Vagina (tissue), 2 donors: ENCODE measurements at places on chromosomes 1 and 21.

DNA sequence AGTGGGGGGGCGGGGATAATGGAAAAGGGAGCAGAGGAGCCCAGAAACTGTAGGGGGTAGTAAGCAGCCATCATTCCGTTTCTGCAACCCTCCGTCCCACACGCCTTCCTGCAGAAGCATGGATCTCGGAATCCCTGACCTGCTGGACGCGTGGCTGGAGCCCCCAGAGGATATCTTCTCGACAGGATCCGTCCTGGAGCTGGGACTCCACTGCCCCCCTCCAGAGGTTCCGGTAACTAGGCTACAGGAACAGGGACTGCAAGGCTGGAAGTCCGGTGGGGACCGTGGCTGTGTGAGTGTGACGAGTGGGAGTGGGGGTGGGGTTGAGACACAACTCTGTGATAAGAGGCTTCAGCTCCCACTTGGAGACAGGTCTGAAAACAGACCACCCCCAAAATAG is 706 bp downstream of the CREB3L4 start:
- DNase-seq = no peak

- no peak for DNase-seq
Observed at GRCh38 chr1:106912131-106912530, 144.3 kb upstream of the PRMT6 start.

GRCh38 chr1:168112673-168113305 is 23.9 kb downstream of the GPR161 start:
- DNase-seq = no peak

DNA sequence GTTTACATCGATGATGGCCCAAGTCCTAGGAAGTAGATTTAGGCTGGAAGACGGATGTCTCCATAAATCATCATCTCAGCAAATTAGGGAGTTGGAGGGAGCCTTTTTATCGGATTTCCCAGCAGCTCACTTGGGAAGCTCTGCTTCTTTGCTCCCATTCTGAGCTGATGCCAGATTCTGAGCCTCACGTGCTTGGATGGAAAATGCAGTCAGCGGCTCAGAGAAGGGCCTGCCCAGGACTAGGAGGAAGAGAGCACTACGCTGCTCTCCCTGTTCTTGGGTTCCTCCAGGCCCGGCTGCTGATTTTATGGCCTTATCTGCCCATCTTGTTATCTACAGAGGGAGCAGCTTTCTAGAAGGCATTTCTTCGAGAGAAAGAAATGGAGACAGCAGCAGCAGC is 42.0 kb downstream of the UBIAD1 start:
- DNase-seq = no peak

GRCh38 chr1:62386351-62387121 is 50.3 kb upstream of the USP1 start:
- DNase-seq = no peak

DNA sequence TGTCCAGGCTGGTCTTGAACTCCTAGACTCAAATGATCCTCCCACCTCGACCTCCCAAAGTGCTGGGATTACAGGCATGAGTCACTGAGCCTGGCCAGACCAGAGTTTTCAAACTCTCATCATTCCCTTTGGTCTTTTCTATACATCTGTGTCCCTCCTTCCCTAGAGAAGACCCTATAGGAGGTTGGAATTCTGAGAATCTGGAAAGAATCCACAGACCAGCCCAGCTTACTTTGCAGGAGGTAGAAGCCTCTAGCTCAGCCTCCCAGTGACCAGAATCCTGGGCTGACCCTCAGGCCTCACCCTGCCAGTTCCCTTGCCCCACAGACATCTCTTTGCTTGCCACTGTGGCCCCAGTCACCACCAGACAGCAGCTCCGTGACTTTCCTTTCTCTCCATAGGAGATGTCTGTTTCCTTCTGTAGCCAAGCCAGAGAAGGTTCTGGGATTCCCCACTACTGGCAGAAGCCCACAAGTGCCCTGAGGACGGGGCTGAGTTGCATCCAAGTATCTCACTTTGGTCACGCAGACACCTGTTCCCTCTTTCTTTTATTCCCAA is 34.7 kb upstream of the KHDRBS1 start:
- no peak for DNase-seq

- no peak for DNase-seq
Observed at GRCh38 chr1:230985711-230986110, 6.8 kb downstream of the ARV1 start.

DNA sequence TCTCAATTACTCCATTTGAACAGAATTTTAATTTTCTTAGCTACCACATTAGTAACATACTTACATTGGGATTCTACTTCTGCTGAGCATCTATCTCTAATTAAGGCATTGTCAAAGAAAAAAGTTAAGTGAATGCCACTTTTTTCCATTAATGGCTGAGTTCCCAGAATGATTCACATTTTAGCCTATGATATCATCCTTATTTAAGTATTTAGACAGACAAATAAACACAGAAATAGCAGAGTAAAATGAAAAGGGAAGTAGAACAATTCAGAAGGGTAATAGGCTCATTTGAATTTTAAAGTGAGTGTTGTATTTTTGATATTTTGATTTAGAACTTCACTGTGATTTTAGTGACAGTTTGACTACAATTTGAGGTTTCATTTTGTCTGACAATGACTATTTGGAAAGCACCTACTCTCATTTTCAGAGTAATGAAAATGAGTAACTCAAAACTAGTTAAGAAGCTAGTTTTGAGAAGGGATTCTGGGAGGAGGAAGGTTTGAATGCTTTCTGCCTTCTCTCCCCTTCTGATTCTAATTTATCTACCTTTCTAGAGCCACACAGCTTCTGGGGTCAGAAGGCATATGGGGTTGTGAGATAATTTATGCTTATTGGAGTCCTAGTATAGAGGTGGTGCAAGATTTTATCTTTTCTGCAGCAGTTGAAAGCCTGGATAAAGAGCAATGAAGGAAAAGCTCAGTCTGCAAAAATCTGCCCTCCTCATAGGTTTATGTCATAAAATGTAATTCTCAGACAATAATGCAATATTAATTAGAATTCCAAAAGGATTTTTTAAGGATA is 15.5 kb downstream of the LYPLAL1 start:
- DNase-seq = no peak

GRCh38 chr1:76786222-76786621 is 81.1 kb upstream of the ST6GALNAC5 start:
- DNase-seq = no peak

DNA sequence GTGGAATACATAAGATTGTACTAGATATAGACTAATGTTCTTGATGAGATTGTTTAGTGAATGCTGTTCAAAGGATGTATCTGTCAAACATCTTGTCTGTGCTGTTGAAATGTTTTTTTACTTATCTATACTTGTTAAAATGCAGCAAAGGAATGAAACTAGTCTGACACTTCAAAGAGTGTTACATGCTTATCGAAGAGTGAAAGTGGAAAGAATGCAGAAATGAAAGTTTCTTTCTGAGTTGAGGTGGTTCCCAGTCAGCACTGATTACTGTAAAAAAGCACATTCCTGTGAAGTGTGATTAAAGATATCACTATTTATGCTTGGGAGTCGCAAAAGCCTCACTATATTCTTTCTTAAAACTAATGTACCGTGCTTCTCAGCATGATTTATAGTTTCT is 1225.2 kb downstream of the NCAM2 start:
- no peak for DNase-seq

GRCh38 chr21:42863504-42863870 is 15.9 kb downstream of the WDR4 start:
- DNase-seq = no peak

GRCh38 chr1:94416901-94417727 is 1.1 kb upstream of the ABCD3 start:
- no peak for DNase-seq

DNA sequence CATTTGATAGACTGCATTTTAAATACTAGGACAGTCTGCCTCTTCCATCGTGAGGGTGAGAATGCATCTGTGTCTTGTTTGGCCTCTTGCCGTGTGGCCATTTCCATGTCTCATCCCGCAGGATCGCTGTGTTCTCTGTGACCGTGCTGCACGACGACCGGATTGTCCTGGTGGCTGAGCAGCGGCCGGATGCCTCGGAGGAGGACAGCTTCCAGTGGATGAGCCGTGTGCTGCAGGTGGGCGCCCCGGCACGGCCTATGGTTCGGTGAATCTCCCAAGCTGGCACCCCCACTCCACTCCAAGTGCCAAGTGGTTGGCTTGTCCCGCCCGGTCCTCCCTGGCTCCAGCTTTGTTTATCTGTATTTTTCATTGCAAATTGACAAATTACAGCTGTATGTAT is 55.2 kb downstream of the S100B start:
- no peak for DNase-seq

GRCh38 chr21:45992301-45993209 is 11.0 kb downstream of the COL6A1 start:
- DNase-seq = peak; percentile 83

DNA sequence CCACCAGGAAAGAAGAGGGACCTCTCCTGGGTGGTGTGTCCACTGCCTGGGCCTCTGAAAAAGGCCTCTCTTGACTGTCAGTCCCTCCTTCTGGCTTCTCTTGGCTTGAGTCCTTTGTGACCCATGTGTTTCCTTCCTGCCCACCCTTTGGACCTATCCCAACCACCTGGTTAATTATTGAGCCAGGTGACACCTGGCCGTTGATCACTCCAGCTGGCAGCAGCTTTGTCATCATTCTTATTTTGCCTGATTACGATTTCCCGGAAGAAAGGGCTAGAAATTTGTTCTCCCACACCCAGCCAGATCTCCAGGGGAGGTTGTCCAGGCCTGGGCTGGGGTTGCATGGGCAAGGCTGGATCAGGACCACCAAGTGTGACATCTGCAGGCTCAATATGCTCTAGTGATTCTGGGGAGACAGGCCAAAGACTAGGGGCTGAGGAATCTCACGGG is 24.8 kb downstream of the CSF1 start:
- DNase-seq = no peak

DNA sequence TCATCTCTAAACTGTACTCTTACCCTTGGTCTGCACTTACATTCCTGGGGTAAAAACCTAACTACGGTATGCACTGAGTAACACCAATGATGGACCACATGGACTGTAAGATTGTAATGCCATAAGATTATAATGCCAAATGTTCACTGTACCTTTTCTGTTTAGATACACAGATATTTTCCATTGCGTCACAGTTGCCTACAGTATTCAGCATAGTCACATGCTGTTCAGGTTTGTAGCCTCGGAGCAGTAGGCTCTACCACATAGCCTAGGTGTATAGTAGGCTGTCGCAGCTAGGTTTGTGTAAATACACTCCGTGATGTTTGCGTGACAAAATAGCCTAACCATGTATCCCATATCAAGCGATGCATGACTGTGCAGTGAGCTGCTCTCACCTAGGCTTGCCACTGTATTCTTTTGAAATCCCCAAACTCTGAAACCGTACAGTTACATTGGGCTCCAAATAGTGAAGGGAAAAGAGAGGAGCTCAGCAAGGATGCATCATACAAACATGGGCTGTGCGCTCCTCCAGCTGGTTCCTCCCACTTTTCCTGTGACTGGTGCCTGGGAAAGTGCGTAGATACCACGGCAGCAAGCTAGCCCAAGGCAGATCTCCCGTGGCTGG is 35.2 kb downstream of the CFAP57 start:
- no peak for DNase-seq

- no peak for DNase-seq
Observed at GRCh38 chr1:61490924-61491323, 234.0 kb downstream of the TM2D1 start.

DNA sequence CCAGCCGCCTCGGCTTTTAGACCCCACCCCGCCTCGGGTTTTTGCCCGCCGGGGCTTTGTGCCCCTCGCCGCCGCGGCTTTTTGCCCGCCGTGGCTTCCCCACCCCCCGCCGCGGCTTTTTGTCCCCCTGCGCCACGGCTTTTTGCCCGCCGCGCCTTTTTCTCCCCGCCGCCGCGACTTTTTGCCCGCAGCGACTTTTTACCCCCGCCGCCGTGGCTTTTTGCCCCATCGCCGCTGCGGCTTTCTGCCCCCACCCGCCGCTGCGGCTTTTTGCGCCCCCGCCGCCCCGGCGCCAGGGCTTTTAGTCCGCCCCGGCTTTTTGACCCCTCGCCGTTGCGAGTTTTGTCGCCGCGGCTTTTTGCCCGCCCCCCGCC is 474.4 kb downstream of the FAM72C start:
- DNase-seq = no peak

DNA sequence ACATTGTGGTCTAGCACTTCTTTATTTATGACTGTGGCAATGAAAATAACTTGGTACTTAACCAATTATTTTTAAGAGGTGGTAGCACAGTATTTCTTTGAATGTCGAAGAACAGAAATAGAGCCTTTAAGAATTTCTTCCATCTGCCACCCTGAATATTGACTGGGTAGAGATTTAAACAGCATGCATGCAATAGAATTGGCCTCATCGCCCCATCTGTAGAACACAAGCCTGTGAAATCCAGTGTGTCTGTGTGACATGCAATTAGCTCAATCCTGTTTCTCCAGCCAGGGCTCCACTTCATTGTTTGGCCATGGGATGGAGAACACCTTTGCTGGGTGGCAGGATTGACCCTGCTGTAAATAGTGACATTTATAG is 17.1 kb upstream of the KLHDC8A start:
- no peak for DNase-seq

- DNase-seq = no peak
Observed at GRCh38 chr1:150961756-150962155, 12.9 kb downstream of the CERS2 start.

DNA sequence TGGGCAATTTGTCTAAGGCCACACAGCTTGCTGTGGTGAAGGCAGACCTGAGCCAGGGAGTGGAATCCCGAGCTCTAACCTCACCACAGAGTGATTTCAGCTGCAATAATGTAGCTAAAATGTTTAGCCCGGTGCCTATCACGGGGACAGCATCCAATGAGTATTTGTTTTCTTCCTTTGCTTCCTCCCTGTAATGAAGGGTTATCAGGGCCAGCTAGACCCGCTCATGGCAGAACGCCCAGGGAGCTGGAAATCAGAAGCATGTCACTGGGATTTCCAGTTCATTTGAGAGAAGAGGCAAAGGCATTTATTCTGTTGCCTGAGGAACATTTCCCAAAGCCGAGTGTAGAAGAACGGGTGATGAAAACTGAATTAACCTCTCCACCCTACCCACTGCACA is 183.1 kb downstream of the ZSCAN20 start:
- DNase-seq = peak; percentile 44

DNA sequence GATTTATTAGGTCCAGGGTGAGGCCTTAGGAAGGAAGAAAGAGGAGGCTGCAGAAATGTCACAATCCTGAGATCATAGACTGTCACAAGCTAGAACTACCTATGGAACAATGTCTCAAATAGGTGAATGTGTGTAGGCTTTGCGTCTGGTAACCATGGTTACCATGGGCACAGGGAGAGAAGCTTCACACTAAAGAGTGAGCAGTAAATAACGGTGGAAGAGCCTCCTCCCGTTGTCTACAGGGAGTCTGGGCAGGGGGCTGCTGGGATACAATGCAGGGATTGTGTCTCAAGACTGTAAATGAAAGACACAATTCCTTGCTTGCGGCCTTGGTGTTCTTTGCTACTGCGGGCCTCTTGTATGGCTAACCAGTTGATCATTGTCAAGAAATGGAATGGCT is 28.2 kb upstream of the KCNJ6 start:
- no peak for DNase-seq

GRCh38 chr1:15005116-15005515 is 148.4 kb upstream of the TMEM51 start:
- no peak for DNase-seq

DNA sequence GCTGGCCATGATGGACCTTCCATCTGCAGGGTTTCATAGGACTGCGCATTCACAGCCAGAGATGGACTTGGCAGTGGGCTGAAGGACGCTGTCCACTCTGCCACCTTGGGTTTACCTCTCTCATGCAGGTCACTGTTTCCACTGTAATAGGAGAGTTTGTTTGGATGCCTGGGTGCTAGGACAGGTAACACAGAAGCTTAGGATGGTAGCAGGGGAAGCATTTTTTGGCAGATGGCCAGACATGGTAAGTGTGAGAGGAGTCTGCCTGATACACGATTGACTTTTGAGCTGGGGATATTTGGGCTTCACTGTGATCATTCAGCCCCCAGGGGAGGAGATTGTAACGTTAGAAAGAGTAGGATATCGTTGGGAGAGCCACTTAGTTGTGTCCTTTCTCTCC is 11.8 kb downstream of the PSEN2 start:
- peak; percentile 83 for DNase-seq
